ENCODE measurements at places on chromosomes 4 and X.

- no peak for DNase-seq
Observed at GRCh38 chr4:168677063-168677462, 180.2 kb downstream of the PALLD start.

DNA sequence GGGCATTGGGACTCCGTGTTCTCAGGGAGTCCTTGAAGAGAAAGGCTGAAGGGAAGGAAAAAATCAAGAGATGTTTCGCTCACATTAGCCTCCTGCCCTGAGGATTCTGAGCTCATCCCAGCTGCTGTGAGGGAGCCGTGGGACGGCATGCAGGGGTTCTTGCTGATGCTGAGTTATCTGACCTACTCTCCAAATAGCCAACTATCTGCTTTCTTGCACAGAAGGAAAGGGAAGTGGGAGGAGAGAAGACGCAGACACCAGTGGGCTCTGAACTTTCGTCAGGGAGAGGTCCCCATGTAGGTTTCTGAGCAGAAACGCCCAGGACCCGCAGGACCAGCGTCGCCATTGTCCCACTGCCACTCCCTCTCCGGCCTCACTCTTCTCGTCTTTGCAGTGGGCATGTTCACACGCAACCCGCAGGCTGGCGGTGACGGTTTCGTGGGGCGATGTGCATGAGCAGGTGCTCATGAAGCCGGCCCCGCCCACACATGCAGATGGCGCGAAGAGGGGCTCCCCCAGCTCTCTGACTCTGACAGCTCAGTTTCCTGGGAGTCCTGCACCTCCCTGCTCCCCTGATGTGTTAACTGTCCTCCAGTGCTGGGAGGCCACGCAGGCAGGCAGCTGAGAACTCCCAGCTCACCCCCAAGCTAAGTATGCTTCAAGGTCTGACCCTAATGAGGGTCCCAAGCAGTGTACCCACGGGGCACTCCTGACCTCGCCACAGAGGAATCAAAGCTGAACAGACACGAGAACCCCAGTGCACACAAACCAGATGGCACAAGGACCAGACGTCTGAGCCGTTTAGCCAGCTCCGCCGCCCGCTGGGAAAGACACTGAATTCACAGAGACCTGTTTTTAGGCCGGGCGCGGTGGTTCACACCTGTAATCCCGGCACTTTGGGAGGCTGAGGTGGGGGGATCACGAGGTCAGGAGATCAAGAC, 13.6 kb upstream of the ABLIM2 start:
- no peak for DNase-seq

DNA sequence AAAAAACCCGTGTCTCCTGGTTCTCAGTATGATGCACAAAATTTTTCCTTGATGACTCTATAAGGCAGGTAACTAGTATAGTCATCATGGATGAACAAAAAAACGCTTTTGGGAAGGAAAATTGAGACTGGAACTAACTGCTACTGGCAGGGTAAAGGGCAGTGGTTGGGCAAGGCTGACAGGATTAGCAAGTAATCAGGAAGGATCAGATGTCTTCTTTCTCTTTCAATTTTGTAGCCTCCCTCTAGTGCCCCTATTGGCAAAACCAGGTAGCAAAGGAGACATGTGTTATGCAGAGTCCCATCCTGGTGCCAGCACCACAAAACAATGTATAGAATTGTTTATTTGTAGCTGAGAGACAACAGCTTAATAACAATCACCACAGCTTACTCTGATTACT, 12.8 kb upstream of the SLITRK4 start:
- DNase-seq: no peak

- DNase-seq: no peak
Observed at GRCh38 chrX:131821945-131822622, 201.0 kb upstream of the STK26 start.

- DNase-seq: no peak
Observed at GRCh38 chr4:8644461-8644891, 51.9 kb downstream of the CPZ start.

DNA sequence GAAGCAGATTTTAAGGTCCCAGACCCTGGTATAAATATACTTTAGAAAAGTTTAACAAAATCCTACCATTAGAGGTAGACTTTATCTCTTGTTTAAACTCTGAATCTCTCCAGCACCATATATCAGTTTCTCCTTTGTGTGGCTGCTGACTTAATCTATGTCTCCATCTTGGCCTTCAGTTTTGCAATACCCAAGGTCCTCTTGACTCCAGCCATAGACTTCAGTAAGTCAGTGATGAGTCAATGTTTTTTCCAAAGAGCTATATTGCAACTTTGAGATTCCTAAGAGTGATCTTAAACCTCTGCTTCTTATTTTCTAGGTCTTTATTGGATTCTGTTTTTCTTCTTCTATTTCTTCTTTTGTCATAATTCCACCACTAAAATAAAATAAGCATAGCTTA, 50.8 kb upstream of the ADGRL3 start:
- no peak for DNase-seq

GRCh38 chrX:105266456-105266855, 46.0 kb upstream of the TEX13A start:
- DNase-seq: no peak

GRCh38 chrX:39955625-39956024, 142.1 kb downstream of the BCOR start:
- no peak for DNase-seq

- DNase-seq: no peak
Observed at GRCh38 chr4:90198086-90198847, 71.1 kb downstream of the CCSER1 start.

- DNase-seq: no peak
Observed at GRCh38 chrX:1749499-1749898, 134.6 kb downstream of the ASMT start.

DNA sequence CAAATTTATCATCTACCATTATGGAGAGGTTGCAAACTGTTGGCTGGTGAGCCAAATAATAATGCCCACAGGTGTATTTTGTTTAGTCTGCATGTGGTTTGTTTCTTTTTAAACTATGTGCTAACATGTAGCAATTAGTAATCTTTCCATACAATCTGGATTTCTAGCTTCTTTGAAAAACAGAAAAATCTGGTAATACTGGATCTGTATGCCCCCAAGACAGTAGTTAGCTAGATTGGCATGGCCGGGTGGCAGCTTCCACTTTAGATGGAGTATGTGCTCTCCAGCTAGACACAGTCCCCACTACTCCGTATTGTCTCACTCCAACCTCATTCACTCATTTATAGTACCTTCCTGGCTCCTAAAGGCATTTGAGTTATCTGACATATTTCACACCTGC, 91.3 kb downstream of the NHSL2 start:
- no peak for DNase-seq

DNA sequence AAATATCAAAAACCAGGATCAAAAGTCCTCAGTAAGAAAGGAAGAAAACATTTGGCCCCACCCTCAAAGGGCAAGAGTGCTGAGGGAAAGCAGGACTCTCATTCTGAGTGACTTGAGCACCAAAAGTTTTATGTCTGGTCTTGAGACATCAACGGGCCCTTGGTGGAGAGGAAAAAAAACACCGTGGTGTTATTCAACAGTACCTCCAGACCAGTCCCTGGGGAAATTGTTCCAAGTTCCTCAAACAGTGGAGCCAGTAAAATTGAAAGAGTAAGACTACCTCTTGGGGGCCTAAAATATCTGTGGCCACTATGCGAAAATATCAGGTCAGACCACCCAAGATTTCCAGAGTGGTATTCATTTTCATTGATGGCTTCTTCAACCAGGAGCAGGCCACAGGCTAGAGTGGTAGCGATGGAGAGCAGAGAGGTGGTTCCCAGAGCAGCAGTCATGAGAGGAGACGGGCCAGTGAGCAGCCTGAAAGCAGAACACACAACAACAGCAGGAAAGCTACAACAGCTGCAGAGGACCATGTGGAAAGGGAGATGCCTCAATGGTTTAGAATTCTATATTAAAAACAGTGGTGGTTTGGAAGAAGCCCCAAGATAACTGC, 63.7 kb upstream of the RPL34 start:
- no peak for DNase-seq

Measured in stimulated activated CD4-positive, alpha-beta T cell treated with anti-CD3 and anti-CD28 coated beads, Interleukin-12 subunit alpha, Interleukin-12 subunit beta, amount 100 ng/mL, for 24 hours (primary cell).